Hematopoietic multipotent progenitor cell treated with erythropoietin and hydrocortisone succinate and interleukin-3 and kit ligand, for 4 days (in vitro differentiated cells): ENCODE measurements at places on chromosomes 12 and 14.

- DNase-seq = peak; percentile 85
These were observed 150.8 kb downstream of the PRKCH start for GRCh38 chr14:61472011-61472672.

- no peak for DNase-seq
These were observed 36.6 kb upstream of the CIT start for GRCh38 chr12:119913536-119914330.

- peak; percentile 55 for DNase-seq
These were observed 4.4 kb downstream of the LGALS3 start for GRCh38 chr14:55133416-55133815.

DNA sequence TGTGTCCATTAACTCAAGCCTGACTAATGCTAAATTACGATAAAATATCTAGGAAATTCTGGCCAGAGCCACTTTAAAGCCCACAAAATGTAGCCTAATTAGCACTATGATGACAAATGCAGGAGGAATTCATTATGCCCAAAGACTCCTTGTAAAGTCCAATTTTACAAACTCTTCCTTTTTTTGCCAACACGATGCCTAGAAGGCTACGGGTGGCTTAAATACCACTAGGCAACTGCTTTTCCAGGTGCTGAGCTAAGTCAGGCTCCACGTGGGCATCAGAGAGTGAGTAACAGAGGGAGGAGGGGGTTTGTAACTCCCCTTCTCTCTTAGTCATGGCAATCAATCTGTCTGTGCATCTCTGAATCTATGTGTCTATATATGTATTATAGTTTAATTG, 172.4 kb upstream of the NTF3 start:
- no peak for DNase-seq

- no peak for DNase-seq
These were observed 13.5 kb downstream of the COQ5 start for GRCh38 chr12:120515496-120515895.

DNA sequence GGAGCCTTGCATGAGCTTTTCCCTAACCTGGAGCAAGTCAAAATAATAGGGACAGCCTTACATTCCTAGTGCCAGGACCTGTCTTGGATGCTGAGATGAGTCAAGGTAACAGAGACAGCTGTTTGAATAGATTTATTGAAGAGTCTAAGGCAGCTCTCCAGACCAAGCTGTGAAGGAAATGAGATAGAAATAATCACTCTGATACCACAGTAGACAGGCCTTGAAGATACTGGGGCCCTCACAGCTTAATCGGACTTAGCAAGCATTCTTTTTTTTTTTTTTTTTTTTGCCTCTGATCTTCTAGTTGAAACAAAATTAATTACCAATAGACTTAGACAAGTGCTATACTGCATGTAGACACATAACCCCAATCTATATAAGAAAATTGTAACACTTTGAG, 3.1 kb upstream of the RNASE9 start:
- DNase-seq = peak; percentile 69

GRCh38 chr14:106436310-106436905, 910.0 kb downstream of the TMEM121 start:
- peak; percentile 74 for DNase-seq

GRCh38 chr12:107125833-107126232, 32.5 kb upstream of the CRY1 start:
- DNase-seq = no peak

- DNase-seq = no peak
These were observed 122.8 kb upstream of the RTL1 start for GRCh38 chr14:101026341-101026740.

GRCh38 chr14:32622742-32623141, 293.6 kb downstream of the AKAP6 start:
- DNase-seq = no peak

DNA sequence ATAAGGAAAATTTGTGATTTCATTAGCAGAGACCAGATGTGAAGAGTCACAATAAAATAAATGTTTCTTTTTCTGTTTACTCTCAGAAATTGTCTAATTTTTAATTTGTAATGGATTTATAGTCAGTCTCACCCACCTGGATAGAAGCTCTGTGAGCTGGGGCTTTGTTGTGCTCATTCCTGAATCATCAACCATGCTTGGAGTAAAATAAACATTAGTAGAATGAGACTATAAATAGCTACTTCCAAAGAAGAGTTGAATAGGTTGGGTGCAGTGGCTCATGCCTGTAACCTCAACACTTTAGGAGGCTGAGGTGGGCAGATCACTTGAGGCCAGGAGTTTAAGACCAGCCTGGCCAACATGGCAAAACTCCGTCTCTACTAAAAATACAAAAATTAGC, 185.3 kb upstream of the FBXO33 start:
- DNase-seq = no peak

GRCh38 chr12:59823567-59823966, 227.7 kb downstream of the SLC16A7 start:
- DNase-seq = no peak

DNA sequence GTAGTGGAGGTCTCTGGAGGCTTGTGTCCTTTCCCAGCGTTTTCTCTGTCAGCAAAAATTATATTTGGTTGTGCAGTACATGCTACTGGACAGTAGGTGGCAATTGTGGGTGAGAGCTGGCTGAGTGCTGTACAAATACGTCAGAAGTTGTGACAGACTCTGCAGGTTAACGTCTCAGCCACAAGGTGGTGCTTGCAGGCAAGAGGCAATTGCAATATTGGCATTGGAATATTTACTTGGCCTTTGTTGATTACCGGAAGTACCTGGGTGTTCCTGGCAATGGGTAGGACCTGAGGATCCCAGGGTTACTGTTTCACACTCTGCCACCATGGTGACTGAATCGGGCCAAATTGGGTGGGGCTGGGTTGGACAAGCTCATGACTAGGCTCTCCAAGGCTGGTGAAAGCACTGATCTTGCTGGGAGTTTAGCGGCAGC, 333.9 kb upstream of the LMO3 start:
- peak; percentile 85 for DNase-seq

- DNase-seq = no peak
These were observed 77.6 kb downstream of the SCAF11 start for GRCh38 chr12:45912774-45913173.

DNA sequence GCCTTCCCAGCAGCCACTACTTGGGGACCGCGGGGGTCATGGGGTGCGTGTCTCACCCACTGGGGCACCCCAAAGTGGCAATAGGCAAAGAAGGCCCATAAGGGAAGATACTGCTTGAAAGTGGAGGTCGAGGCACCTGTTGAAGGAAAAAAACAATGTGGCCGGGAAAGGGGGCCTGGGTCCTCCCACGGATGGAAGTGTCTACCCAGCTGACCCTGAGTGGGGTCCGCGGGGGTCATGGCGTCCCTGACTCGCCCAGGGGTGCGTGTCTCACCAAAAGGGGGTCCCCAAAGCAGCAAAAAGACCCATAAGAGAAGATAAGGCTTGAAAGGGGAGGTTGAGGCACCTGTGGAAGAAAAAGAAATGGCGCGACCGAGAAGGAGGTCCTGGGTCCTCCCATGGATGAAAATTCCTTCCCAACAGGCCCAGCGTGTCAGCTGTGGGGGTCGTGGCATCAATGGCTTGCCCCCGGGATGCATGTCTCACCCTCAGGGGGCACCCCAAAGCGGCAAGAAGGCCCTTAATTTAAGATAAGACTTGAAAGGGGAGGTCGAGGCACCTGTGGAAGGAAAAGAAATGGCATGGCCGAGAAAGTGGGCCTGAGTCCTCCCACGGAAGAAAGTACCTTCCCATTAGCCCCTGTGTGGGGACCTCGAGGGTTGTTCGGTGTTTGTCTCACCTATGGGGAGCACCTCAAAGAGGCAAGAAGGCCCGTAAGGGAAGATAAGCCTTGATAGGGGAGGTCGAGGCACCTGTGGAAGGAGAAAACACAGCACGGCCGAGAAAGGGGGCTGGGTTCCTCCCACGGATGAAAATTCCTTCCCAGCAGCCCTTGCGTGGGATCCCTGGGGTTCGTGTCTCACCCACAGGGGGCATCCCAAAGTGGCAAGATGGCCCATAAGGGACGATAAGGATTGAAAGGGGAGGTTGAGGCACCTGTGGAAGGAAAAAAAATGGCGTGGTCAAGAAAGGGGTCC, 266.0 kb downstream of the ALG10 start:
- DNase-seq = no peak

DNA sequence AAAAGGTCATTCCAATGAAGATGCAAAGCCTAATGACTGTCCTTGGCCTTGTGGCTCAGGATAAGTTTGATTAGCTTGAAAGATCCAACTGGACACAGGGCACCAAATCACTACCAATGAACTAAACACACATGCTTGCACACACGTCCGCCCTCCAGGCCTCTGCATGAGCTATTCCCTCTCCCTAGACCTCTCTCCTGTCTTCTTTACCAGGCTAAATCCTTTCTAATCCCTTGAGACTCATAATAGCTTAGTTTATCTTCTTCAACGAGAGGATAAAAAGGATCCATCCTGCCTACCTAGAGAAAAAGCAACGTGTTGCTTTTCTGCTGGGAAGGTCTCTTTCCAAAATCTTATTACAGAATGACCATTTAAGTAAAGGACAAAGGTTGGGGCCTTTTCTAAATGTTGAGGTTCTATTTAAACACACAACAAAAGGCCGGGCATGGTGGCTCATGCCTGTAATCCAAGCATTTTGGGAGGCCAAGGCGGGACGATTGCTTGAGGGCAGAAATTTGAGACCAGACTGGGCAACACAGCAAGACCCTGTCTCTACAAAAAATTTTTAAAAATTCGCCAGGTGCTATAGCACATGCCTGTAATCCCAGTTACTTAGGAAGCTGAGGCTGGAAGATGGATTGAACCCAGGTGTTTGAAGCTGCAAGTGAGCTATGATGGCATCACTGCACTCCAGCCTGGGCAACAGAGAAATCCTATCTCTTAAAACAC, 22.4 kb downstream of the PXN start:
- no peak for DNase-seq

DNA sequence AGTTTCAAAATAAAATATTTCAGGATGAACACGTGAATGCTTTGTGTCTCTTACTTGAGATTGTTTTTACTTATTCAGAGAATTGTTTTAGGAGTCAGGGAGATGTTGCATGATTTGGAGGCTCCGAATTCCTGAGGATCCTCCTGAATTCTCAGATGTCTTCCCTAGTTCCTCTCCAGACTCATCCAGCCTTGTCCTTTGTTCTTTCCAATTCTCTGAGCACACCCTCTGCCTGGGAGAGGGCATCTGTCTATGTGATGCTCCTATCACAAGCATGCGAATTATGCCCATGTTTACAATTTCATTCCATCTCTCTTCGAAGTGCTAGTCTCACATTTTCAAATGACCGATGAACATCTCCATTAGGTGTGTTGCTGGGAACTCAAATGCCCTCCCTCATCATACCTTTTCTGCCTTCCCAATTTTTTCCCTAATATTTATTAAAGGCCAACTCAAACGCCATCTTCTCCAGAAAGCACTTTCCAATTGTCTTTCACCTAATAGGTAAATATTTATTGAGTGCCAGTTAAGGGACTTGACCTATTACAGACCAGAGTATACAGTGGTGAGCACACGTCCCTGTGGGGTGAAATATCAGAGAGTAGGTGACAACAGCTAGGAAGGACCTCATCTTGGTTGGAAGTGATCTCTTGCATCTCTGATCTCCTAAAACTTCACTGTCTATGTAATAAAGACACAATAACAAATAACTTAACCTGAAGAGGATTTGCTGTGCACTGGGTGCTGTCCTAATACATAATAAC, 64.4 kb downstream of the ARF6 start:
- DNase-seq = no peak

DNA sequence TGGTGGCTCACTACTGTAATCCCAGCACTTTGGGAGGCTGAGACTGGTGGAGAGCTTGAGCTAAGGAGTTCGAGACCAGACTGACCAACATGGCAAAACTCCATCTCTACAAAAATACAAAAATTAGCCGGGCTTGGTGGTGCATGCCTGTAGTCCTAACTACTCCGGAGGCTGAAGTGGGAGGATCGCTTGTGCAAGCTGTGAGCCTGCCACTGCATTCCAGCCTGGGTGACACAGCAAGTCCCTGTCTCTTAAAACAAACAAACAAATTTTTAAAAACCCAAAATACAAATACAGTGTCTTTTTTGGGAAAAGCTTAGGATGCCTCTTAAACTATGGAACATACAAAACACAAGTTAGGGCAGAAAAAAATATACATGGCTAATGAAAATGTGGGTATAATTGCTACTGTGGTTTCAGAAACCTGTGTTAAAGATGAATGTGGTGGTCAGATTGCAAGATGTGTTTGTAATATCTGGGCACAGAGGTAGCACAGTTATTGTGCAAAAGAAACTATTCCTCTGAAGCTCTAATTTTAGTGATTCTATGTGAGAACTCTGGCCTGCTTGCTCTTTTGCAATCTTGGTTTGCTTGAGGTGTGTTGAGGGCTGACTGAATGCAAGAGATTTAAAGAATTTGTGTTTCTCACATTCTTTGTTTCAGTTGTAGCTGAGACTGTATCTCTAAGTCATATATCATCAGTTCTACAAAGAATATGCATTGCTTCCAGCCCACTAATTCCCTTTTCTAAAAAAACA, 3.9 kb upstream of the HSPA2 start:
- DNase-seq = no peak

DNA sequence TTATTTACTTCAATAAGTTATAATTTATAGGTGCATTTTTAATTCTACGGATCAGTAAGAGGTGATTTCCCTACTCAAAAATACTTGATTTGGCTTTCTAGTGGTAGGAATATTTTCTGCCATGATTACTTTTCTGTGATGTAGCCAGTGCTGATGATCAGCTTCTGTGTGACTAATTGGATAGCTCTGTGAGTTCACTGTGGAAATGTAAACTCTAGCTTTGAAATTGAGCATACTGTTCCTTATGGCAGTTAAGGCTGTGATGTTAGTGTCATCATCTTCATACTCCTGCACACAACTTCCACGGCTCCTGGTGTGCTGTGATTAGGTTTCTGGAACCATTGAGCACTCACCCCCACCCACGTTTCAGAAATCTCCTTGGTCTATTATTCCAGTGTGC, 48.2 kb downstream of the PLEKHA5 start:
- no peak for DNase-seq

DNA sequence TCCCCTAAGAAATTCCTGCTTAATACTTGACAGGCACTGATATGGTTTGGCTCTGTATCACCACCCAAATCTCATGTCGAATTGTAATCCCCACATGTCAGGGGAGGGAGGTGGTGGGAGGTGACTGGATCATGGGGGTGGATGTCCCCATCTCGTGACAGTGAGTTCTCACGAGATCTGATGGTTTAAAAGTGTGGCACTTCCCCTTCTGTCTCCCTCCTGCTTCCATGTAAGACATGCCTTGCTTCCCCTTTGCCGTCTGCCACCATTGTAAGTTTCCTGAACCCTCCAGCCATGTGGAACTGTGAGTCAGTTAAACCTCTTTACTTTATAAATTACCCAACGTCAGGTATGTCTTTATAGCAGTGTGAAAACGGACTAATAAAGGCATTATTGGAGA, 198.0 kb downstream of the FOXN3 start:
- no peak for DNase-seq

GRCh38 chr12:95195122-95195521, 22.1 kb downstream of the FGD6 start:
- DNase-seq = no peak

GRCh38 chr12:5588591-5588990, 156.7 kb downstream of the NTF3 start:
- DNase-seq = no peak
